Activated CD8-positive, alpha-beta T cell treated with anti-CD3 and anti-CD28 coated beads for 36 hours (primary cell): ENCODE measurements at places on chromosomes 5 and 9. TPM values are rescaled to one million over a fixed set of nuclear protein-coding genes. Genes with fewer than 3 reads are reported as not detected.

The XPA gene
- 10.9 TPM for total RNA-seq

The SEMA6A gene
- not detected for total RNA-seq

The C5orf52 gene
- not detected for total RNA-seq

The PCDHA8 gene
- total RNA-seq = not detected

The GPR107 gene
- 19.0 TPM for total RNA-seq

The KIAA0825 gene
- total RNA-seq = 0.54 TPM

The HAND1 gene
- total RNA-seq = not detected
